ENCODE measurements at places on chromosomes 12 and 14.
A peak's percentile ranks its signal among the peaks of the same experiment; 100 is the strongest.

DNA sequence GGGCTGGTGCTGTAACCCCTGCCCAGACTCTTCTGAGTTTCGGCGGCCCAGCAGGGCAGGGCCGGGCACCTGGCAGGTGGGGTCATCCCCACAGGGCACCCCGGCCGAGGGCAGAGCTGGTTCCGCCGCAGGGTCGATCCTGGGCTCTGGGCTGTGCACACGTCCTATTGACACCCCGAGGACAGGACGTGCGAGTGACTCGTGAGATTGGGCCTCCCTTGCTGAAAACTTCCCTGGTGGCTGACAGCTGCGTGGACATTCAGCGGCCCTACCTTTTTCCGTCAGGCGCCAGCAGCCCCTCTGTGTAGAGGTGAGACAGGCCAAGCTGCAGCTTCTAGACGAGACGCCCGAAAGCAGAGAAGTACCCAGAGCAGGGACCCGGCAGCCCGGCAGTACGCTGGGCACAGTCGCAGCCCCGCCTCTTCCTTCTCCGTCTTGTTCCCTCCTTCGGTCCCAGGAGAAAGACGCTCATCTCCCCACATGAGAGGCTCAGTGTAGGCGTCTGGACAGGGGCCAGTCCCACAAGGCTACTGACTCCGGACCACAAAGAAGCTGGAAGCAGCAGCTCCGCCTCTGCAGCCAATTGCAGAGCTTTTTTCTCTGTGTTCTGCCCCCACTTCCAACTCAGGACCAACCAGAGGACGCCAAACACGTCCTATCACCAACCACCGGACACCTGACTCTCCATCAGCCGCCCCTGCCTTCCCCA lies at the start of gene LRCOL1:
Gene LRCOL1, minus strand, starts transcription at position 532 of the 709 bp plus-strand sequence. CDS start 4,331 bp downstream, outside the sequence.
- no peak for DNase-seq

- no peak for DNase-seq
Measured at GRCh38 chr12:6262623-6263022, 47.9 kb upstream of the PLEKHG6 start.

DNA sequence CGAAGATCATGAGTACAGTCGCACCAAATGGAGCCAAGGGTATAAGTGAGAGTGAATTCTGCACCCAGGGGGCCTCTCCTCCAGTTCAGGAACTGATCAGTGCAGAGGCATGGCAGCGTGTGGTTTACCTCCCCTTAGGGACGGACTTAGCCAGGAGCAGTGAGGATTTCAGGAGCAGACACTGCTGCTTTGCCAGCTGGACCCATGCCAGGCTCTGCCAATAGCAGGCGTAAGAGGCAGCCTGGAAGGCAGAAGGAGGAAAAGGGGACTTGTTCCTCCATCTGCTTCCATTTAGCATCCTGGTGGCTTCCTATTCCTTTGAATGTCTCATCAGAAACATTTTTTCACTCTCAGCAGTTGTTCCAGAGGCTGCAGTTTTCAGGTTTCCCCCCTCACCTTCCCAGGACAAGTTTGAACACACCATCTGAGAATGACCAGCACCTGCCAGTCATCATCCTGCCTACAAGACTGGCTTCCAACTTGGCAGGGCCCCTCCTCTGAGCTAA lies 137.0 kb upstream of the LMNTD1 start:
- DNase-seq = no peak

GRCh38 chr14:51901475-51902024 lies 41.1 kb downstream of the GNG2 start:
- no peak for DNase-seq

DNA sequence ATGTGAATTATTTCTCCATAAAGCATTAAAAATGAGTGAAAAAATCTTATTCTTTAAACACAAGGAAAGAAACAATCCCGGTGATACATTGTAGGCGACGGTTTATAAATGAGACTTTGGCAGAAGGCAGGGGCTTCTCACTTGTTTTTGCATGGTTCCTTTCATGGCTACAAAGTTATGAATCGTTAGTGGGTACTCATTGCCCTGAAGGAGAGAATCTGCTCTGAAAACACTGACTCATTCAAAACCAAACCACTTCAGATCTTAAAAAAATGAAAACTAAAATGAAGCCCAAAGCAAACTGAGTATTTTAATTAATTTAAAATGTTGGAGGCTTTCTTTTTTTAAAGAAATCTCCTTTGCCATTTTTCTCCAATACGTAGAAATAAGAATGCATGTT lies 41.4 kb upstream of the AMIGO2 start:
- DNase-seq = peak; percentile 11

GRCh38 chr14:73973497-73973896 lies 23.4 kb downstream of the COQ6 start:
- DNase-seq = no peak

DNA sequence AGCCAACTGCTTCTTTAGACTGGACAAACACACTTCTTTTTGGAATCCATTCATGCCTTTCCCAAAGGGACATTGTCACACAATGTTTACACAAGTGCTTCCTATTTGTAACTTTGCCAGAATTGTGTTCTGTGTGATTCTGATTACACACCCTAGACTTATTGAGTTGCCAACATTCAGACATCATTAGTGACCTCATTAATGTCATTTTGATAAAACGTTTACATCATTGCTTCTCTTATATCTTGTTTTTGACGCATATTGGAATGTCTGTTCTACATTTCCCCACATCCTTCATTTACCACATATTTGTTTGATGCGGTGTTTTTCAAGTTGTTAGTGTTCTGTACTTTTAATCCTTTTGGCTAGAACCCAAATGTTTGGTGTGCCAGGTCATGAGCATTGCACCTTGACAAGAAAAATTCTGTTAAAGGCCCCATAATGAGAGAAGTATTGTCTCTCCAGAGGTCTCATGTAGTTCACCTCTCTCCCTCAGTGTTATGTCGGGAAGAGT lies 305.5 kb downstream of the AEBP2 start:
- DNase-seq = no peak

GRCh38 chr14:60175255-60175902 lies 10.2 kb upstream of the DHRS7 start:
- no peak for DNase-seq

- no peak for DNase-seq
Measured at GRCh38 chr14:60254176-60254575, 5.2 kb downstream of the PPM1A start.

DNA sequence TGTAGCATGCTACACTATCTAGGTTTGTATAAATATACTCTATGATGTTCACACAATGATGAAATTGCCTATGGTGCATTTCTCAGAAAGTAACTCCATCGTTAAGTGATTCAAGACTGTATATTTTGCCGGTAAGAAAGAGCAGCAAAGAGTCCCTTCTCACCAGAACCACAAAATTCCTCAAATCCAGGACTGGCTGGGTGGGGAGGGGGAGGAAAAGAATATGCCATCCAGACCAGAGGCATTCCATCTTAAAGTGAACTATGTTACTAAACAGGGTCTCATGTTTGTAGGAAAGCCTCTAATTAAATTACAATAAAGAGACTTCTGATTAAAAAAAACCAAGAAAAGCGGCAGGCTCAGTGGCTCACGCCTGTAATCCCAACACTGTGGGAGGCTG lies 11.5 kb downstream of the UBE2N start:
- DNase-seq = no peak

- DNase-seq = no peak
Measured at GRCh38 chr14:73814153-73814552, 37.5 kb upstream of the PTGR2 start.

- DNase-seq = no peak
Measured at GRCh38 chr14:100320157-100320856, 2.8 kb upstream of the SLC25A47 start.

DNA sequence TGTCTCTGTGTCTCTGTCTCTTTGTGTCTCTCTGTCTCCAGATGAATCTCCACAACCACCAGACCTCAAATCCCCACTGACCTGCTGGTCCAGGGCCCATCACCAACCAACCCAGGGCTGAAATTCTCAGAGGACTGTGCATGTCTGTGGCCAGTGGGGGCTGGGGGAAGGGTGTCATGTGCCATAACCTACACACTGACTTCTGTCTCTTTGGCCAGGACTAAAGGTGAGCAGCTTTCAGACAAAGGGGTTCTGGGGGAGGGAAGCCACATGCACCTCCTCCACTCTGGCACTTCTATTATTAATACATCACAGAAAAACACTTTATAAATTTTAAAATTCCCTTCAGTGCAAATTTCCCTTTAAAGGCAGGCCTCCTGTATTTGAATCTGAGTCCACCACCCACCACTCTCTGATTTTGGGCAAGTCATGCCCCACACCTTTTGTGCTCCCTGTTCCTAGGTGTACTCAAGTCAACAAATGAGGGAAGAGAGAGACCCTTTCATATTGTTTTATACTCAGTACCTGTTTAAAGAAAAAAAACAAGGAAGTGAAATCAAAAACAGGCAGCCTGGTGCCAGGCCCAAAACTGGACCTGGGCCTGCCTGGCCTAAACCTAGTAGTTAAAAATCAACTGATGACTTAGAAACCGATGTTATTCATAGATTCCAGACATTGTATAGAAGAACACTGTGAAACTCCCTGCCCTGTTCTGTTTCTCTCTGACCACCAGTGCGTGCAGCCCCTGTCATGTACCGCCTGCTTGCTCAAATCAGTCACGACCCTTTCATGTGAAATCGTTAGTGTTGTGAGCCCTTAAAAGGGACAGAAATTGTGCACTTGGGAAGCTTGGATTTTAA lies 80.2 kb downstream of the TUNAR start:
- DNase-seq = no peak

GRCh38 chr12:114672817-114673168 lies 11.2 kb downstream of the TBX3 start:
- DNase-seq = no peak

GRCh38 chr12:108133482-108133881 lies 4.4 kb downstream of the WSCD2 start:
- DNase-seq = no peak

DNA sequence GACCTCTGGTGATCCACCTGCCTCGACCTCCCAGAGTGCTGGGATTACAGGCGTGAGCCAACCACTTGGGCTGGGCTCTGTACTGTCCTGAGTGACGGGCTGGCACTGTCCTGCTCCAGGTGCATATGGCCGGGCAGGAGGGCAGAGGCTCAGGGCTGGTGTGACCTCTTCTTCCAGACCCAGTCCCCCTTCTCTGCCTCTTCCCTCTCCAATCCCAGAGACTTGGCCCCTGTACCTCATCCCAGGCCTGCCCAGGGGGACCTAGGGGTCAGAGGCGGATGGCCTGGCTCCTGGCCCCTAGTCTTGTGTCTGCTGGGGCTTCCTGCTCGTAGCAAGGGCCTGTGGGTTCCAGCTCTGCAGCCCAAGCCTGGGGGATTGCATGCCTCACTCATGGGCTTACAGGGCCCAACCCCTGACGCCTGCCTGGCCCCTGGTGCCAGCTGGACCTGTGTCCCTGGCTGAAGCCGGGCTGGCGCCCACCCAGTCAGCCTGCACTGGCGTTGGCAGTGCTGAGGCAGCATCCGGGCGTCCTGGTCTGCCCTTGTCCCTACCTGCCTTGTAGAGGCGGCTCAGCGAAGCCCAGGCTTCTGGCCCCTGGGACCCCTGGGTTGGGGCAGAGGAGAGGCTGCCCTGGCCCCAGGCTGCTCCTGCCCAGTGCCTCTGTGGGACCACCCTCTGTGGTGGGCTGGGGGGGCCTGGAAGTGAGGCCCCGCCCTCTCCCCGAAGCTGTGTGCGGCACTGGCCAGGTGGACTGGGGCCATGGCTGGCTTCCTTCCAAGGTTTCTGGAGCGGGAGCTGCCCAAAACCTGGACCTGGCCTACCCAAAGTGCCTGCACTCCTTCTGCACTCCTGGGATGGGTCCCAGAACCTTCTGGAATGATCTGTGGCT lies 4.3 kb downstream of the TEDC1 start:
- no peak for DNase-seq

DNA sequence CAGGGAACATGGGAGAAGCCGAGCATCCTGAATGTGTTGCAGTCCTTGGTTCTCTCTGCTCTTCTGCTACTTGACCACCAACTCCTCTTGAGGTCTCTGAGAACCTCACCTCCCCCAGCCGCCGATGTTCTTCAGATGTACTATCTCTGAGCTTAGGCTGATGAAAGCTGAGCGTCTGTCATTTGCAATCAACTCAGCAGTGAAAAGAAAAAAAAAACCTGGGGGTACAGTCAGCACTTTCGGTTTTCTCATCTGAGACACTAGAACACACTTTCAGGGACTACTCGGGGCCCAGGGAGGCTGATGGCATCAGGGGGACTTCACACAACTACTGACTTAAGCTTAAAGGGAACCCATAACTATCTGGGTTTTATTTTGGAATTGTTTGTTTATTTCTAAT lies 9.6 kb upstream of the FLVCR2 start:
- peak; percentile 57 for DNase-seq

GRCh38 chr12:62640910-62641448 lies 174.4 kb downstream of the MON2 start:
- DNase-seq = peak; percentile 55
